CD4-positive, CD25-positive, alpha-beta regulatory T cell (primary cell): ENCODE measurements at places on chromosomes 5 and 9. TPM values are rescaled to one million over a fixed set of nuclear protein-coding genes. Genes with fewer than 3 reads are reported as not detected.
A peak's percentile ranks its signal among the peaks of the same experiment; 100 is the strongest.

TAF11L10 gene
- polyA plus RNA-seq = not detected

HEMGN gene
- polyA plus RNA-seq = 7.0 TPM

NOXA1 gene
- polyA plus RNA-seq = 1.9 TPM

ENTPD2 gene
- polyA plus RNA-seq = not detected

GRCh38 chr5:10552183-10553143, 11.4 kb upstream of the ANKRD33B start:
- peak; percentile 81 for DNase-seq
- no peaks in the 10 kb centered on the region for H3K36me3 ChIP-seq
- peaks cover 12% of the 10 kb centered on the region for H3K4me1 ChIP-seq
- no peaks in the 10 kb centered on the region for H3K27me3 ChIP-seq
- H3K27ac ChIP-seq = no peak overlapping the region

DNA sequence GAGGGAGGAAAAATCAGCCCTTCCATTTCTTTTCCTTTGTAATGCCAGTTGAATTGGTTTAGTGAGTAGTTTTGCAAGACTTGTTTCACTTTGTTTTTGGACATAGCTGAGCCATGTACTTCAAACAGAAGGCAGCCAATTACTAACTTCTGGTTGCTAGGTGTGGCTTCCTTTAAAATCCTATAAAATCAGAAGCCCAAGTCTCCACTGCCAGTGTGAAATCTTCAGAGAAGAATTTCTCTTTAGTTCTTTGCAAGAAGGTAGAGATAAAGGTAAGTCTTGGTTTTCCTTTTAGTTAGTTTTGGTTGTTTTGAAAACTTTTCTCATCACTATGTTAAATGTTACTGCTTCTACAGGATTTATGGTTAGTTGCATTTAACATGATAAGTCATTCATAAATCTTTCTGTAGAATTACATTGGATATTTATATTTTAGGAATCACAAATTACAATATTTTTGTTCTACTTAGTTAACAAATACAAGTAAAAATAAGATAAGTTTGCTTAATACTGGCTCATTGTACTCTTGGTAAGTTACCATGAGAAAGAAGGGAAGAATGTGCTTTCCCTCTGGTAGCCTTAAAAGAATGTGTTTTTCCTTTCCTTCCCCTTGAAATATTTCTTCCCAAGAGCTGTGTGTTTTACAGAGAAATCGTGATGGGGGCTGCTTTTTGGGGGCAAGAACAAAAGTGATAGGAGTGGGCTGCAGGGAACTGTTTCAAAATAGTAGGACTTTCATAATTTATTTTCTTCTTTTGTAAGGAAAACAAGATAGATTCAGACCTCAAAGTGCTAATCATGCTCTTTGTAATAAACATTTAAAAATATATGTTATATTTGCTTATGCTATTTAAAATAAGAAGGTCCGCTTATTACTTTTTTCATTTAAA, at the start of gene ANXA1:
Gene ANXA1 (plus strand): TSS at position 213 of the 890 bp plus-strand sequence. CDS start 6,671 bp downstream, outside the sequence.
- H3K36me3 ChIP-seq = no peaks in the 10 kb centered on the region
- H3K4me3 ChIP-seq = peak within 1 kb of the TSS; percentile 76
- DNase-seq = no peak
- H3K27ac ChIP-seq = peak within 1 kb of the TSS; percentile 76
- H3K4me1 ChIP-seq = peaks cover 33% of the 10 kb centered on the region

GRCh38 chr5:555058-555623, 30.9 kb upstream of the SLC9A3 start:
- H3K36me3 ChIP-seq = no peaks in the 10 kb centered on the region
- no peaks in the 10 kb centered on the region for H3K4me1 ChIP-seq
- DNase-seq = peak; percentile 0
- no peaks in the 10 kb centered on the region for H3K27me3 ChIP-seq

DNA sequence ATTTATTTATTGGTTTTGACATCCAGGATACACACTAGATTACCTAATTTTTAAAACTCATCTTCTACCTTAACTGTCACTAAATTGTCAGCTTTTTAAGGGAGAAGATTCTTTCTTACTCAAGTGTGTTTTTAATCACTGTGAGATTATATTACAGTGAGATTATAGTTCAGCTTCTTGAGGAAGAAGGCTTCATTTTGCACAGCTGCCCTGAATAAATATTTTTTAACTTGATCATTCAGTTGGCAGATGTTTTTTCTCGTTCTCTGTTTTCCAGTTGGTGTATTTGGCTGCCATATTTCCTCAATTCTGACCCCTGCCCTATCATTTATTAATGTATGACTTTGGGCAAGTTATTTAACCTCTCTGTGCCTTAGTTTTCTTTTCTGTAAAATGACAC, 15.0 kb upstream of the ELL2 start:
- H3K27me3 ChIP-seq = peaks cover 12% of the 10 kb centered on the region
- H3K4me3 ChIP-seq = no peak overlapping the region
- no peaks in the 10 kb centered on the region for H3K4me1 ChIP-seq
- no peak overlapping the region for H3K27ac ChIP-seq
- no peaks in the 10 kb centered on the region for H3K36me3 ChIP-seq

GRCh38 chr5:138000102-138000723, 32.7 kb downstream of the FAM13B start:
- H3K27ac ChIP-seq = no peak overlapping the region
- H3K4me1 ChIP-seq = no peaks in the 10 kb centered on the region
- no peak for DNase-seq
- no peak overlapping the region for H3K4me3 ChIP-seq

DNA sequence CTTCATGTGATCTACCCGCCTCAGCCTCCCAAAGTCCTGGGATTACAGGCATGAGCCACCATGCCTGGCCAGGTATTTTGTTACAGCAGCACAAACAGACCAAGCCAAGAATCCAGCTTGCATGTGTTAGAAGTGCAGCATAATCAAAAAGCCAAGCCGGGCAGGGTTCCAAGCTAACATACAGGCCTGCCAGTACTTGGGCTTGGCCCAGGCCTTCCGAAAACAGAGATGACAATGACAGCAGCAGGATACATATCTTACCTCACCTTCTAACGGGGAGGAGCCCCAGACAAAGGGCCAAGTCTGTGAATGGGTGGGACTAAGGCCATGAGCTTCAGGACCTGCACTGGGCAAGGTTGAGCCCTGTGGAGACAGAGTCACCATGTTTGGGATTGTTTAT, 91.4 kb upstream of the ZNF462 start:
- H3K27ac ChIP-seq = no peak overlapping the region
- H3K4me1 ChIP-seq = no peaks in the 10 kb centered on the region
- H3K27me3 ChIP-seq = no peaks in the 10 kb centered on the region
- no peak overlapping the region for H3K4me3 ChIP-seq

GRCh38 chr9:12494411-12494810, 198.8 kb upstream of the TYRP1 start:
- no peak overlapping the region for H3K4me3 ChIP-seq
- no peaks in the 10 kb centered on the region for H3K27me3 ChIP-seq
- H3K4me1 ChIP-seq = no peaks in the 10 kb centered on the region
- no peak overlapping the region for H3K27ac ChIP-seq
- no peak for DNase-seq

DNA sequence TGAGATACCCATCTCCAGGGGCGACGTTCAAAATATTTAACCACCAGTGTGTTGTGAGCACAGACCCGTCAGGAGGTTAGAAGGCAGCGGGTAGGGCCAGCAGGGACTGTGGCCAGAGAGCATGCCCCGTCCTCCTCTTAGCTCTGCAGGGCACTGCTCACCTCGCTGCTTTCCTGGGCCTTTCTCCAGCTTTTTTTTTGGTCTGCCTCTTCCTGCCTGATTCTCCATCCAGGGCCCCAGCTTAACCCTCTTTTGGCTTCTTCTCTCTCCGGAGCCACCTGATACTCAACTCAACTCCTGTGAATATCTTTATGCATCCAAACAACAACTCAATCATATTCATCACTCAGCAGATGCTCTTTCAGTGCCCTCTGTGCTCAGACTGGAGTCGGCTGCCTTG, 44.0 kb downstream of the TMOD1 start:
- no peaks in the 10 kb centered on the region for H3K36me3 ChIP-seq
- H3K4me1 ChIP-seq = no peaks in the 10 kb centered on the region
- H3K27ac ChIP-seq = no peak overlapping the region

DNA sequence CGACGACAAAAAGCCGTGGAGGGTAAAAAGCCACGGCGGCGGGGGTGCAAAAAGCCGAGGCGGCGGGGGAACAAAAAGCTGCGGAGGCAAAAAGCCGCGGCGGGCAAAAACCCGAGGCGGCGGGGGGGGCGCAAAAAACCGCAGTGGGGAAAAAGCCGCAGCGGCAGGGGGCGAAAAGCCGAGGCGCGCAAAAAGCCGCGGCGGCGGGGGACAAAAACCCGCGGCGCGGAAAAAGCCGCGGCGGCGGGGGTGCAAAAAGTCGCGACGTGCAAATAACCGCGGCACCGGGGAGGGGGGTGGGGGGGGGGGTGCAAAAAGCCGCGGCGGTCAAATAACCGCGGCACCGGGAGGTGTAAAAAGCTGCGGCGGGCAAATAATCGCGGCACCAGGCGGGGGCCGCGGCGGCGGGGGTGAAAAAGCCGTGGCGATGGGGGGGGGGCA, 511.5 kb downstream of the FOXD4L5 start:
- no peaks in the 10 kb centered on the region for H3K36me3 ChIP-seq
- no peak overlapping the region for H3K4me3 ChIP-seq
- no peaks in the 10 kb centered on the region for H3K4me1 ChIP-seq
- H3K27ac ChIP-seq = no peak overlapping the region
- no peak for DNase-seq
- H3K27me3 ChIP-seq = peaks cover 2% of the 10 kb centered on the region

DNA sequence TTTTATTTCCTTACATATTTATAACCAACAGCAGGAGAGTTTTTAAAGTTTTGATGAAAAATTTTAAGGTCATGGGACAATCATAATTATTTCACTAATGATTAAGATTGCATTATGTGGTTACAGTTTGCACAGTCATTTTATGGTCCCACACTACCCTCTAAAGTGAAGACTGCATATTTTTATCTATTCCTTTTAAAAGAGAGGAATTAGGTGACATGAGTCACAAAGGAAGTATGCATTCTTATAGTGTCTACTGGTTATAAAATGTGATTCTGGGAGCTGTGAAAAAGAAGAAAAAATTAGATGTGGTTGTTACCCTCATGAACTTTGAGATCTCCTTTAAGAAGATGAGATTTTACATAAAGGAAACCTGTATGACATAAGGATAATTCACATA, 87.9 kb upstream of the GRIA1 start:
- H3K4me3 ChIP-seq = no peak overlapping the region
- no peak for DNase-seq
- no peaks in the 10 kb centered on the region for H3K27me3 ChIP-seq
- no peaks in the 10 kb centered on the region for H3K36me3 ChIP-seq

GRCh38 chr5:172274951-172275753, 8.4 kb downstream of the UBTD2 start:
- H3K4me3 ChIP-seq = no peak overlapping the region
- no peaks in the 10 kb centered on the region for H3K36me3 ChIP-seq
- no peaks in the 10 kb centered on the region for H3K27me3 ChIP-seq
- DNase-seq = peak; percentile 20
- H3K4me1 ChIP-seq = peaks cover 9% of the 10 kb centered on the region

- no peaks in the 10 kb centered on the region for H3K27me3 ChIP-seq
- H3K27ac ChIP-seq = peak overlapping the region; percentile 96
- H3K4me1 ChIP-seq = peaks cover 84% of the 10 kb centered on the region
- peak overlapping the region; percentile 72 for H3K4me3 ChIP-seq
Observed at GRCh38 chr9:120891884-120892747, 15.1 kb upstream of the PHF19 start.

DNA sequence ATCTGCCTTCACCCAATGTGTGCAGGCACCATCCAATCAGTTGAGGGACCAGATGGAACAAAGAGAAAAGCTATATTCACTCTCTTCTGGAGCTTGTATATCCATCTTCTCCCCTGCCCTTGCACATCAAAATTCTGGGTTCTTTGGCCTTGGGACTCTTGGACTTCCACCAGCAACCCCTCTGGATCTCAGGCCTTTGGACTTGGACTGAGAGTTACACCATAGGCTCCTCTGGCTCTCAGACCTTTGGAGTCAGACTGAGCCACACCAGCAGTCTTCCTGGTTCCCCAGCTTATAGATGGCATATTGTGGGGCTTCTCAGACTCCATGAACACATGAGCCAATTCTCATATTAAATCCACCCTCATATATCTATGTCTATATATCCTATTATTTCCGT, 73.1 kb downstream of the TSSK1B start:
- no peak overlapping the region for H3K27ac ChIP-seq
- no peak for DNase-seq
- H3K36me3 ChIP-seq = no peaks in the 10 kb centered on the region
- no peaks in the 10 kb centered on the region for H3K4me1 ChIP-seq
- H3K4me3 ChIP-seq = no peak overlapping the region

GRCh38 chr9:13487071-13487470, 207.6 kb upstream of the MPDZ start:
- H3K4me3 ChIP-seq = no peak overlapping the region
- no peak for DNase-seq
- no peaks in the 10 kb centered on the region for H3K4me1 ChIP-seq
- H3K36me3 ChIP-seq = no peaks in the 10 kb centered on the region
- no peak overlapping the region for H3K27ac ChIP-seq
- no peaks in the 10 kb centered on the region for H3K27me3 ChIP-seq

DNA sequence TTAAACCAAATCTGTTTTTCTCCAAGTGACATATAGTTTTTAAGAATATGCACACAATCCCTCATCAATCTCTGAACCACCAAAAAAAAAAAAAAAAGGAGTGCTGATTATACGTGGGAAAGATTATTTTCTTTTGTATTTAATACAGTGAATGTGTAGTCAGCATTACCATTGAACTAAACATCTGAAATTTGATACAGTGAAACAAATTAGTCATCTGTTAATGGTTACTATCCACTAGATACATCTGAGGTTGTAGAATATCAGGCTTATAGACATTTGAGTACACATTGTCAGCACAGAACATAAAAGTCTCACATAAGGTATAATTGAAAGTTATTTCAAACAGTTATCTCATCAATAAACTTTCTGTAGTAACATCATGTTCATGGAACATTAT, 87.0 kb downstream of the SLF1 start:
- H3K27ac ChIP-seq = no peak overlapping the region
- no peak overlapping the region for H3K4me3 ChIP-seq
- no peaks in the 10 kb centered on the region for H3K36me3 ChIP-seq
- no peaks in the 10 kb centered on the region for H3K27me3 ChIP-seq
- H3K4me1 ChIP-seq = no peaks in the 10 kb centered on the region

GRCh38 chr5:89281766-89282553, 399.0 kb upstream of the MEF2C start:
- no peak overlapping the region for H3K4me3 ChIP-seq
- no peaks in the 10 kb centered on the region for H3K36me3 ChIP-seq
- H3K4me1 ChIP-seq = no peaks in the 10 kb centered on the region
- DNase-seq = no peak
- H3K27me3 ChIP-seq = no peaks in the 10 kb centered on the region
- H3K27ac ChIP-seq = no peak overlapping the region
